ENCODE measurements at places on chromosomes 4 and X. TPM values are rescaled to one million over a fixed set of nuclear protein-coding genes. Genes with fewer than 3 reads are reported as not detected.
A peak's percentile ranks its signal among the peaks of the same experiment; 100 is the strongest.

MYOZ2 gene
- total RNA-seq = 2.3 TPM

PDZD4 gene
- 48.5 TPM for total RNA-seq

SMR3B gene
- not detected for total RNA-seq

ESX1 gene
- not detected for total RNA-seq

MSX1 gene
- total RNA-seq = 2.0 TPM

POLA1 gene
- total RNA-seq = 15.6 TPM

NRK gene
- total RNA-seq = 3.0 TPM

POF1B gene
- 0.16 TPM for total RNA-seq

P2RY4 gene
- 0.93 TPM for total RNA-seq

RIBC1 gene
- total RNA-seq = not detected

GRCh38 chr4:187258651-187259401 is 535.2 kb upstream of the FAT1 start:
- no peak for ATAC-seq

GRCh38 chrX:10797466-10797865 is 177.1 kb upstream of the MID1 start:
- ATAC-seq = no peak

GRCh38 chrX:97705936-97706335 is 822.2 kb downstream of the RPA4 start:
- ATAC-seq = no peak

DNA sequence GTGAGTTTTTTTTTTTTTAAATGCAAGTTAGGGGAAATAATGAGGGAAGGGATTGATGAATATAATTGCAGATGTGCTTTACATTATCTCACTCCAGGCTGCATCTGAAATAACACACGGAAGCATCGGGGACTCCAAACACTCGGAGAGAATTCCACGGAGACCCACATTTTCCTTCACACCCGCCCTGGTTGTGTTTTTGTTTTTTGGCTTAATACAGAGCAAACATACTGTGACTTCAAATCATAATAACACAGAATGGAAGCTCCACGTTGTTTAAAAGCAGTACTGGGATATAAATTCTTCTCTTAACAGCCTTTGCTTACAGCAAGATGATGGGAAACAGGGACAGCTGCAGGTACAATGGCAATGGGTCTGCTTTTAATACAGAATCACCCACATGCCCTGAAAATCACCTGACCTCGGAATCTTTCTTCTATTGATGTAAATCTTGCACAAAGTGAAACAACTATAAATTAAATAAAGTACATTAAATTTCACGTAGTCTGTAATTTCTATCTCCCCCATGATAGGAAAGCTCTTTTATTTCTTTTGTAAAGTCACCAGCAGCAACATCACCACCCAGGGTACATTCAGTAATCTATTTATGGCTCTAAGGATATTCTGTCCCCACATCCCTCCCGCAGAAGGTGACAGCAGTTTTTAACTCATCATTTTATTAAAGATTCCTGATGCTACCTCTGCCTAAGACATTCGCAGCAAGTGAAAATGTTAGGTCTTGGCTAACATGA is 119.3 kb downstream of the ZNF827 start:
- ATAC-seq = no peak

DNA sequence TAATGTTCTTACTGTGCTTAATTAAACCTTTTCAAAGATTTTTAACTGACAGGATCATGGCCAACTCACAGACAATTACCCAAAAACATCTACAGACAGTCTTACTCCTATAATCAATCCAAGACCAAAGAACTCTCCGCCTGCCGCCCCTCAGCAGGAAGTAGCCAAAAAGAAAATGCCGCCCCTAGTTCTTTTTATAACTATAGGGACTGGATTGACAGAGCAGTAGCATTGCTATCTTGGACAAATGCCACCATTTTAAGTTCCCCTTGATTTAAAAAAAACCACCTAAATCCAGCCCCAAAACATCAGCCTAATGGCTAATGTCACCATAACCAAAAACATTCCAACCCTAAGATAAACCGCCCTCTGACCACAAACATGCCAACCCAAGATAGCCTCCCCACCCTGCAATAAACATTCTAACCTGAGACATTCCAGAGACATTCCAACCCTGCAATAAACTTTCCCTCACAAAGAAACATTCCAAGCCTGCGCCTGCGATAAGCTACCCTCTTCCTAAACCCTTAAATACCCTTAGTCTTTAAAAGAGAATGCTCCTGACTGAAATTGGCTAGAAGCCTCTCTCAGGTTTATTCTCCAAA is 77.0 kb downstream of the COQ2 start:
- no peak for ATAC-seq

GRCh38 chr4:770022-770421 is 55.9 kb downstream of the CPLX1 start:
- ATAC-seq = no peak

GRCh38 chr4:48190839-48191238 is 56.8 kb upstream of the TXK start:
- no peak for ATAC-seq

DNA sequence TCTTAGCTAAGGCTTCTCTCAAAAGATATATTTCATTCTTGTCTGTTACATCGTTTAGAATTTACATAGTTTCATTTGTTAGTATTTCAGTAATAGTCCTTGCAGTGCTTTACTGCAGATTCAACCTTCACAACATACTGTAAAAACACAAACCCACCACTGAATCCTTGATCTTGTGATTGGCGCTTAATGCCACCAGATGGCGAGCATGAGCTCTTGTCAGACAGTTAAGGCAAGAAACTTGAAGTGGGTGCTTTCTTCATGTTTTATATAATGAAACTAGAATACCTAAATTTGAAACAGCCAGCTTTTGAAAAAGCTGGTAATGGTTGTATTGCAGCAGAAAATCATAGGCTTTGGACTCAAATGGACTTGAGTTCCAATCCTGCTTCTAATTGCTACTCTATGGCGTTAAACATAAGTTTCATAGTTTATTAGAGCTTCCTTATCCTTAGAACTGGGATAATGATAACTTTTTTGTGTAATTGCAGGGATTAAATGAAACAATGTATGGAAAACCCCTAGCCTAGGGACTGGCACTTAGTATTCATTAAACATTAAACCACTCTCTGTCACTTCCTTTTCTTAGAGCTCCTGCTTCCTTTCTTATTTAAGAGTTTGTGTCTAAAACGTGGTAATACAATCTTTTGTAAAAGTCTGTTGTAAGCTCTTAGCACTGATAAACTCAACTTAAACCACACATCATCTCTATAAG is 95.1 kb downstream of the USP9X start:
- ATAC-seq = no peak

DNA sequence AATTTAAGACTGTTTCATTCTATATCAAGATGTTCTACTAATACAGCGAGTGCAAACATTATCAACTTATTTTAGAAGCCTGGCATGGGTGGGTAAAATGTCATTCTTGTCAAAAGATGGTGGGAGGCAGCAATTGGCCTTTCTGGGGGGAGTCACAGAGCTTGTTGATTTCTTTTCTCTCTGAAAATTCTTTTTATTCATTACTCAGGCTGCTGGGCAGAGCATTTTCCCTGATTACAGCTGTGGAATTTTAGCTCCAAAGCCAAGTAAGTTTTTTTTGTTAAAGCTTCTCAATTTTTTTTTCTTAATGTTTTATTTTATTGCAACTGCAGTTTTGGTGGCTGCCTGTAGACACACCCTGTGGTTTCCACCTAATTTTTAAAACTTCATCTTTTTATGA is 50.4 kb downstream of the GPC4 start:
- no peak for ATAC-seq

DNA sequence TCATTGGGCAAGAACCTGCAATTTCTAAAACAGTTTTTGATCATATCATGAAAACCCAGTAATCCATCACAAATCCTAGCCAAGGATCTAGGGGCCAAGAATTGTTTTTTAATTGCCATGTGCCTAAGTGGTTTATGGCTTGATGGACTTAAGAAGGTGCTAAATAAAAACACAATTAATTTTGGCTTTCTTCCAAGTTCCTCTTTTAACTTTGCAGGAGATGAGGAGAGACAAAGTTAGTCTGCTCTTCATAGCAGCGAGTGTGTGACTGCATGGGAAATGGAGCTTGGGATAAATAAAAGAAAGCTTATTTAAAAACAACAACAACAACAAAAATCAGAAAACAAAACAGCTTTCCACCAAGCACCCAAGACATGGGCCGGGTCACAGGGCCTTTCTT is 41.4 kb downstream of the ARHGEF9 start:
- no peak for ATAC-seq

- ATAC-seq = peak; percentile 98
Measured at GRCh38 chr4:128528793-128529553, 241.4 kb upstream of the PGRMC2 start.

DNA sequence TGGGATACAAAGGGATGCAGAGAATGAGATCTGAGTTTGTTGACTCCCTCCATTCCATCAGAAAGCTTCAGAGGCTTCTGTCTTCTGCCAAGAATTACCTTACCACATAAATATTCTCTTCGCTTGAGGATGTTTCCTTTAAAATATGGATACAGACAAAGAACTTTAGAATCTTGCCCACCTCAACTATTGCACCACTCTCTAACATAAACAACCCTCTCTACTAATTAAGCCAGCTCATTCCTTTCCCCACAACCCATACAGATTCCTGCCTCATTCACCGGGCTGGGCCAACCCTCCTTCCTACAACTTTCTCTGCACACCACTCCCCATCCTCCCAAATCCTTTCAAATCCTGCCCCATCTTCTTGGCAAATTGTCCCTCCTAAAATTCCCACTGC is 315.8 kb downstream of the RAB28 start:
- ATAC-seq = no peak

DNA sequence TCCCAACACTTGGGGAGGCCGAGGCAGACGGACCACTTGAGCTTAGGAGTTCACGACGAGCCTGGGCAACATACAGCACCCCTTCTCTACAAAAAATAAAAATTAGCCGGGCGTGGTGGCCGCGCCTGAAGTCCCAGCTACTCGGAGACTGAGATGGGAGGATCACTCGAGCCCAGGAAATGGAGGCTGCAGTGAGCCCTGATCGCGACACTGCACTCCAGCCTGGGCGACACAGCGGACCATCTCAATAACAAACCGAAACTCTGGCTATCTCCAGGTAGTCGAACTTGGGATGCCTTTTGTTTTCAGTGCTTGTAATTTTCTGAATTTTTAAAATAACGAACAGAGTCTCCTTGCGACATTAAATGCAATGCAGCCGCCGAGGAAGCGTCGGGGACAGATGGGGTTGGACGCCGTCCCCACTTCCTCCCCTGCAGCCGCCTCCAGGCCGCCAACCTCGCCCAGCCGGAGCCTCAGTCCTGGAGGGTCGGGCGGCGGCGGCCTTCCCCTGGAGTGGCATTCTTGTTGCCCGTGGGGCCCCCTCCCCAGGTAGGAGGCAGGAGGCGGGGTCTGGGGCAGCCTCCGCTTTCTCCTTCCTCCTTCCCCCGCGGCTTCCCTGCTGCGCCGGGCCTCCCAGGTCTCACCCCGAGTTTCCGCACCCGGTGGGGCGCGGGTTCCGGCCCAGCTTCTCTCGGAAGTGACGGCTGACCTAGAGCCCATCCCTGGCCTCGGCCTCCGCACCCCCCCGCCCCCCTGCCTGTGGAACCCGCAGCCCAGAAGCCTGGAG is 14.6 kb downstream of the HMX1 start:
- ATAC-seq = no peak

- peak; percentile 81 for ATAC-seq
Measured at GRCh38 chr4:87848622-87849351, 16.0 kb downstream of the MEPE start.

DNA sequence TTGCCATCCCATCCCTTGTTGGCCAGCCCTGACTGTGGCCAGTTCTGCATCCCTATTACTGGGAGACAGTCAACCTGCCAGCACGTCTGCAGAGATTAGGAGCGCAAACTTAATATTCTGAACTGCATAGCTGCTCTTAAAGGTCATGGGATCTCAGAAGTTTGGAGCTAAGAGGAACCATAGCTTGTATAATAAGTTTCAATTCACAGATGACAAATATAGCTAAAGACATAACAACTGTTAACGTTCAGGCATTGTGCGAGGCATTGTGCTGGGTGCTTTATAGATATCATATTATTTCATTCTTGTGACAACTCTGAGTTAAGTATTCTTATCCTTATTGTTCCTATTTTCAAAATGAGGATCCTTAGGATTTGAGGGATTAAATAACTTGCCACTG is 3.7 kb downstream of the SCARB2 start:
- ATAC-seq = no peak

DNA sequence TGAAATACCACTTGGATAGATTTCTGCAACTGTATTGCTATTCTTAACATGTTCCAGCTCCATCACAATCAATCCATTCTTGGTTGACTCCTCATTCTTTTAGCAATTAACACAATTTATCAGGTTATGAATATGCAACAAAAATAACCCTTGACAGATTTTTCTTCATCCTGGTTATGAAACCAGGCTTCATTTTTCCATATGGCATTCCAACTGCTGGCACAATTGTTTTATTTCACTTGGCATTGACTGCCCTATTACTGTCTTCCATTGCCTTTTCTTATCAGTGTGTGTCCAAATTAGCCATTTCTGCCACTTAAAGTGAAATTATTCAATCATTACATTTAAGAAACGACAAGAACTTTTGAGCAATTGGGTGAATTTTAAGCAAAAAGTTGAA is 388.8 kb upstream of the EPHA5 start:
- no peak for ATAC-seq

GRCh38 chrX:44899946-44900345 is 27.0 kb downstream of the KDM6A start:
- no peak for ATAC-seq

- ATAC-seq = no peak
Measured at GRCh38 chr4:81604683-81605218, 133.0 kb upstream of the RASGEF1B start.

- ATAC-seq = no peak
Measured at GRCh38 chrX:107447642-107448041, 1.8 kb upstream of the FRMPD3 start.

DNA sequence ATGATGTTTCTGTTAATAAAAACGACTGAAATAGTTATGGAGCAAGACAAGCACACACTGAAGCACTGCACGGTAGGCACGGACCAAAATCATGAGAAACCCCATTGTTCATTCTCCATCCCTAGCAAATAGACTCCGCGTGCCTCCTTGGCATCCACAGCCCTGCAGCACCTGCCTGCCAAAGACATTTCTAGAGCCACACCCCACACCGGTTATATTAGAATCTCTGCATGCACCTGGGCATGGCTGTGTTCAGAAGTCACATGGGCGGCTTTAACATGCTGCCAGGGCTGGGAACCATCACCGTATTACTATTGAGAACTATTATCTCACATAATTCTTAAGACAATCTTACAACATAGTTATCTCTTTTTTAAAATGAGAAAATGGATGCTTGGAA is 5.9 kb downstream of the PDLIM3 start:
- no peak for ATAC-seq

- no peak for ATAC-seq
Measured at GRCh38 chr4:107708225-107708624, 11.8 kb downstream of the PAPSS1 start.

- ATAC-seq = no peak
Measured at GRCh38 chrX:7170898-7171297, 22.9 kb upstream of the PUDP start.

DNA sequence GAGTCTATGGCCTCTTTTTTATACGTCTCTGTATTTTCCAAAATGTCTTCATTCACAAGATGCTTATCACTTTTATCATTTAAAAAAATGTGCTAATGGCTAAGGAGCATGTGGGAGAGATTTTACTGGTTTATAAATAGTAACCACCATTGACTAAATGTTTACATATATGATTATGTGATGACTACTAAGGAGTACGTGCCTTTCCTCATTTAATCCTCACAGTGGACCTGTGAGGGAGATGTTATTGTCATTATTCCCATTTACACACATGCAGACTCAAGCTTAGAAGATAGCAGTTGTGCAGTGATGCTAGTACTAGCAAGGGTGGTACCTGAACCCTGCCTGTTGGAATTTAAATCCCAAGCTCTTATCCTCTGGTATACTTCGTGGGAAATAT is 2.4 kb downstream of the SRD5A3 start:
- no peak for ATAC-seq

Data from gastroesophageal sphincter (tissue), 4 donors.